Urothelium cell line (cell line): ENCODE measurements at places on chromosomes 7 and 10.

GRCh38 chr10:121312587-121312986 lies 285.7 kb downstream of the FGFR2 start:
- DNase-seq = no peak

- DNase-seq = no peak
These were observed 21.2 kb downstream of the MBL2 start for GRCh38 chr10:52751337-52751736.

DNA sequence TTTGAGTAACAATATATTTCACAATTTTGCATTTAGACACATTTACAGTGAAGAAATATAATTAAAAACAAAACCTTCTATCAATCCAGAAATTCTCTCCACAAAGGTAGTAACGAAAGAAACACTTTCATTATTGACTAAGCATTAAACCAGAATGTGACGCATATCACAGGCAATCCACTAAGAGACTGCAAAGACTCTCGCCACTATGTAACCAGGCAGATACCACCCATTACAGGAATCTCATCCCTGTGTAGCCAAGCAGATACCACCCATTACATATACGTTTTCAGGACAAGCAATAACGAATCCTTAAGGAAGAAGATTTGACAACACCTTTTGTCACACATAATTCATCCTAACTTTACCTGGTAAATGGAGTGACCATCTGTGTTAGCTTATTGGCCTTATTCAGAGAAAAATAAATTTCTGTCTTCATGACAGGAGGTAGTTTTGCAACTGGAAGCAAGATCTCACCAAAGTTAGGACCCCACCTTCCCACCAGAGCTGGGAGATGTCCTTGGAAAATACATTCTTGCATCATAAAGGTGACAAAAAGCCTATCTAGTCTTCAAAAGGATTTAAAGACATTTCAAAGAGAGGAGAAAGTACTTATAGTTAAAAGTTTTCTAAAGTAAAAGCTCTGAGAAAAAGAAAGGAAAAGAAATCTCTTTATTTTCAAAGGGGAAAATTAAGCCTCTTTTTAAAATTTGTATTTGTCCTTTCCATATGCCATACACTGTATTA lies 30.8 kb downstream of the LRRC17 start:
- no peak for DNase-seq

GRCh38 chr10:78925800-78926319 lies 142.9 kb upstream of the ZMIZ1 start:
- peak; percentile 24 for DNase-seq
